HCT116 (cell line): ENCODE measurements at places on chromosomes 3 and 15. TPM values are rescaled to one million over a fixed set of nuclear protein-coding genes. Genes with fewer than 3 reads are reported as not detected.

GRCh38 chr3:81651139-81651538 lies 110.3 kb downstream of the GBE1 start:
- no peak overlapping the region for H3K27ac ChIP-seq
- H3K36me3 ChIP-seq: no peaks in the 10 kb centered on the region
- no peaks in the 10 kb centered on the region for H3K27me3 ChIP-seq
- no peak overlapping the region for H3K4me3 ChIP-seq
- no peak for DNase-seq
- H3K4me1 ChIP-seq: no peaks in the 10 kb centered on the region

SERINC4 gene
- total RNA-seq: 0.12 TPM

TRIM71 gene
- total RNA-seq: 0.17 TPM

GRCh38 chr3:195768831-195769303 lies 42.9 kb downstream of the MUC4 start:
- H3K36me3 ChIP-seq: no peaks in the 10 kb centered on the region
- no peak overlapping the region for H3K27ac ChIP-seq
- H3K4me1 ChIP-seq: no peaks in the 10 kb centered on the region
- no peak for DNase-seq
- H3K4me3 ChIP-seq: no peak overlapping the region

GRCh38 chr3:53550005-53550620 lies 55.7 kb downstream of the CACNA1D start:
- H3K27ac ChIP-seq: no peak overlapping the region
- no peak for DNase-seq
- no peaks in the 10 kb centered on the region for H3K4me1 ChIP-seq
- H3K4me3 ChIP-seq: no peak overlapping the region

DLEC1 gene
- 0.61 TPM for total RNA-seq

- H3K36me3 ChIP-seq: no peaks in the 10 kb centered on the region
- no peaks in the 10 kb centered on the region for H3K27me3 ChIP-seq
- H3K4me1 ChIP-seq: no peaks in the 10 kb centered on the region
These were observed 170.7 kb downstream of the WDR72 start for GRCh38 chr15:53588773-53589172.

GRCh38 chr3:140850210-140850955 lies 91.3 kb upstream of the SLC25A36 start:
- DNase-seq: no peak
- no peaks in the 10 kb centered on the region for H3K4me1 ChIP-seq
- no peak overlapping the region for H3K27ac ChIP-seq
- H3K36me3 ChIP-seq: no peaks in the 10 kb centered on the region
- no peak overlapping the region for H3K4me3 ChIP-seq
